ENCODE measurements at places on chromosomes 16 and 17.

- DNase-seq: peak; percentile 74
Observed at GRCh38 chr16:4288148-4288921, 15.5 kb upstream of the TFAP4 start.

GRCh38 chr17:44069974-44070454, 521 bp upstream of the G6PC3 start:
- DNase-seq: no peak

DNA sequence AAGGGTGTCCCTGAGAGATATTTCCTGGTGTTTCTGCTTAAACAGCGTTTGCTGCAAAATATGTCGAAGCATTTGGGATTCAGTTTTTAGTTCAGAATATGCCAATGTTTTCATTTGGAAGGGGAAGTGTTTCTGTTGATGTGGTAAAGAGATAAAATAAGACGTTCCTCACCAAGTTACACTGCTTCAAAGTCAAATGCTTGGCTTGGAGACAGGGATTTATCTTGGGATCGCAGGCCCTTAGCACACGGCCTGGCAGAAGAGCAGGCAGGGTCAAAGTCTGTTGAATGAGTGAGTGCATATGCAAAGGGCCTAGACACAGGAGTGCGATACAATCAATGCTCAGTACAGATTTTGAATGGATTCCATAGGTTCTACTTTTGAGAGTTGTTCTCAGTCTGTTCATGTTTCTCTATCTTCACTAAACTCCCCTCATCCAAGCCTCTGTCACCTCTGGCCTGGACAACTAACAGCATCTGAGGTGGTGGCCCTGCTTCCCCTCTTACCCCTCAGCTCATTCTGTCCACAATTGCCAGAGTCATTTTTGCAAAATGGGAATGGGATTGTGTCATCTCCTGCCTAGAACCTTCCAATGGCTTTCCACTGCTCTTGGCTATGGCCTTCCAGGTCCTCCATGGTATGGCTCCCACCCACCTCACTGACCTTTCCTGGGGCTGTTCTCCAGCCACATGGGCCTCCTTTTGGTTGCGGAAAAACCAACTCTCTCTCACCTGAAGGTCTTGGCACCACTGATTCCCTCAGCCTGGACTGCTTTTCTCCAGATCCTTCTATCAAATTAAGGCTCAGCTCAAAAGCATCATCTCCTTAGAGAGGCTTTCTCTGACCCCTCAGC, 3.2 kb downstream of the DEXI start:
- no peak for DNase-seq

DNA sequence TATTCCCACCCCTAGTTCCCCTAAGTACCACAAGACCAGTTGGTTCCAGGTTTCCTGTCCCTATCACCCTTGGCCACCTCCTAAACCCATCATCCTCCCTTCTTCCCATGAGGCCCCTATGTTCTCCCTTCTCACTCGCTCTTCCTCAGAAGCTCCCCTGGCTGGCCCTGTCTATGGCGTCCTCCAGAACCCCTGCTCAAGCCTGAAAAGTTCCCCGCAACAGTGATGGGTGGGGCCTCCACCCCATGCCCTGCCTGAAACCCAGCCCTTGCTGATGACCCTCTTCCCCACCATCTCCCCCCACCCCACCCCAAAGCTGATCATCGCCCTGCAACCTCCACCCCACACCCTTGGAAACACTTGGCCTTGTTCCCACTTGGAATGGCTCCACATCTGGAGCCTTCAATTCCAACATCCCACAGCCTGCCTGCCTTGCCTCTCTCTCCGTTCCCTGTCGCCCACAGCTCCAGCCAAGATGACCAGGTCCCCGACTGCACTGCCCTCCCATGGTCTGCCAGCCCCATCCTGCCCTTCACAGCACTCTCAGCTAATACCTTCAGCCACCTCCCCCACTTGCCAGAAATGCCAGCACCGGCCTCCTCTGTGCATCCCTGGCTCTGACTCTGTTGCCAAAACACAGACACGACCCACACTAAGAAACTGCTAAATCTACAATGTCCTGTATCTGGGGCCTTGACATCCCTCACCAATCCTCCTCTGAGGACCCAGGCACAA, 10.5 kb downstream of the OSBPL7 start:
- no peak for DNase-seq

- DNase-seq: no peak
Observed at GRCh38 chr17:38749223-38750043, 1.3 kb upstream of the PCGF2 start.

GRCh38 chr17:29674281-29674680, 51.6 kb upstream of the CORO6 start:
- no peak for DNase-seq

GRCh38 chr16:88999457-89000206, 22.6 kb upstream of the CBFA2T3 start:
- DNase-seq: no peak

DNA sequence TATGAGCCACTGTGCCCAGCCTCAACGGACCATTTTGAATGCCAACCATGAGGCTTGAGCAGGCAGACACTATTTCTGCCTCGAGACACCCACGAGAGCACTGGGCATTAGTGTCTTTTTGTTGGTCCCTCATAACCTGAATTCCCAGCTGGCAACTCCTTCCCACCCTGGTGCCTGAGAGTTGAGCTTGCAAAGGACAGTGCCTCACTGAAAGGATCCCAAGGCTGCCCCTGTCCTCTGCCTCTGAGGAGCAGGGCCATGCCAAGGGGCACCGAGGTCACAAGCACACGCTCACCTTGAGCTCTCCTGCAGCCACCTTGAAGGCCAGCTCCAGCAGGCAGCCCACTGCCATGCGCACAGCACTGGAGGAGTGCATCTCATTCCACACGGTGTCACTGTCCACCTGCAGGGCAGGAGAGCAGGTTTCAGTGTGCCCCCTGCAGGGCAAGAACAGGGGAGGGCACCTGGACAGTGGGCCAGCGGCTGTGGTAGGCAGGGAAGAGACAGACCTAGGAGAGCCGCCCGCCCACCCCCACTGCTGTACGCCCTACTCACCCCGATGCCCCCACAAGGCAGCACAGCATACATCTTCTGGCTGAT, 12.8 kb downstream of the G6PC3 start:
- DNase-seq: no peak

- DNase-seq: no peak
Observed at GRCh38 chr17:49514071-49514721, 19.1 kb downstream of the NGFR start.

DNA sequence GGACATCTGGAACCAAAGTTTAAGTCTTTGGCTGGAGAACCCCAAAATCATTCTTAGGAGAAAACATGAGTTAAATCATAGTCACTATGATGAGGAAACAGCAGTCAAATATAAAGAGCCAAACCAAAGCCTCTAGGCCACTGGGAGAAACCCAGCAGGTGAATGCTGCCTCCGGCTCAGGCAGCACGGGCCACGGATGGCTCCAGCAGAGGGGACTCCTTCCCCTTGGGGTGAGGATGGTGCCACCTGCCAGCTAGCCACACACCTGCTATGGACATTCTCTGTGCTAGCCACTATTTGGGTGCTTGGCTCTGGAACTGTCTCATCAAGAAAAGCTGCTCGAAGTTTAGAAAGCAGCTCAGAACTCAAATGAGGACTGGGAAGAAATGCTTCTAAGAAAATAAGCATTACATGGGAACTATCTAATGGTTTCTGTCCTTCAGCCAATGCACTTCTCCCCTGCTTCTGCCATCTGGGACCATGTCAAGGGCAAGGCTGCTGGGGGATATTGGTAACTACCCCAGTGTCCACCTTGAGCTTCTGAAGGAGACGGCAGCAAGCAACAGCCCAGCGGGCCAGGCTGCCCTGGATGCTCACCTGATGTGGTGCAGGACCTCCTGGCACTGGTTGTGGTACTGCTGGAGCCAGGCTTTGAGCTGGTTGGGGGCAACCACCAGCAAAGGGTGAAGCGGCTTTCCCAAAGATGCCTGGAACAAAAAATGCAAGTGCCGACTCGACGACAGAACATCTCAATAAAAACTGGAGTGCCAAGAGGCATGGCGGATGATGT, 22.5 kb downstream of the ELAC2 start:
- no peak for DNase-seq

GRCh38 chr17:72368191-72368590, 247.4 kb downstream of the SOX9 start:
- DNase-seq: no peak

DNA sequence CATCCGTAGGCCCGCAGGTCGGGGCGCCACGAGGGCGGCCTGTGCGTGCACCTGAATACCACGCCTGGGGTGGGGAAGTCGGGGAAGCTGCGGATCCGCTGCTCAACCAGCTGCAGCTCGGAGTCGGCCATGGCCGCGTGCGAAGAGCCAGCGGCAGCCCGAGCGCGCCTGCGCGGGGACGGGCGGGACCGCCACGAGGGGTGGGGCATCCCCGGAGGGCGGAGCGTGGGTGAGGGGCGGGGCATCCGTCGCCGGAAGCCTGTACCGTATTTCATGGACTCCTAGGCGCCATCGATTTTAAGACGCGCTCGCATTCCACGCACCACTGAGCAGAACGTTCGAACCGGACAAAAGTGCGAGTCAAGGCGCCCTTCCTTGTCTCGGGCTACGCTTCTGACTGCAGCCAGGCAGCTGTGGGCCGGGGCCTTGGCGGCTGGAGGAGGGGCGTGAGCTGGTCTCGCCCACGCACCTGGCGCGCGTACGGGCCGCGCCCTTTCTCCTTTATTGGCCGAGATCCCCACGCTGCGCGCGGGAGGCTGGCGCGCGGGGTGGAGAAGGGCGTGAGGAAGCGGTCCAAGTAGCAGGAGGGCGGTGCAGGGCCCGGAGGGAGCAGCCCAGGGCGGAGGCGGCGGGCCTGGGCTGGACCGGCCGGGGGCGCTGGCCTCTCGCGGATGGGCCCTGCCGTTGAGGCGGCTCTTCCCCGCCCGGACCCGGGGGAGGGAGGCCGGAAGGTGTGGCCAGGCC, at the start of gene APRT:
TSS of gene APRT (minus strand) at position 160 of the 744 bp plus-strand sequence. CDS start at position 131, 29 bp downstream.
- DNase-seq: peak; percentile 94

- DNase-seq: no peak
Observed at GRCh38 chr17:29574732-29575510, 6.4 kb downstream of the TP53I13 start.

GRCh38 chr16:4960579-4960978, 2.4 kb downstream of the SEC14L5 start:
- no peak for DNase-seq

- DNase-seq: no peak
Observed at GRCh38 chr17:16040710-16041251, 41.2 kb downstream of the TTC19 start.

- no peak for DNase-seq
Observed at GRCh38 chr17:77687921-77688320, 270.6 kb upstream of the TNRC6C start.

DNA sequence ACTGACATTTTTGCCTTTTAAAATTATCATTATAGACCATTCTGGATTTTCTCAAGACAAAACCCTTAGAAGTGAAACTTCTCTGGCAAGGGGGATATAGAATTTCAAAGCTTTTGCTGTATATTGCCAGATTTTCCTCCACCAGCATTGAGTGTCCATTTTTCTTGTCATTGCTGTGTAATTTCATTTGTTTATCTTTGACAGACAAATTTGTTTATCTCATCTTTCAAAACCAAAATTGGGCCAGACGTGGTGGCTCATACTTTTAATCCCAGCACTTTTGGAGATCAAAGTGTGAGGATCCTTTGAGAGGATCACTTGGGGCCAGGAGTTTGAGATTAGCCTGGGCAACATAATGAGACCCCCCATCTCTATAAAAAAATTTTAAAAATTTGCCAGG, 16.0 kb upstream of the ARL2BP start:
- DNase-seq: no peak

DNA sequence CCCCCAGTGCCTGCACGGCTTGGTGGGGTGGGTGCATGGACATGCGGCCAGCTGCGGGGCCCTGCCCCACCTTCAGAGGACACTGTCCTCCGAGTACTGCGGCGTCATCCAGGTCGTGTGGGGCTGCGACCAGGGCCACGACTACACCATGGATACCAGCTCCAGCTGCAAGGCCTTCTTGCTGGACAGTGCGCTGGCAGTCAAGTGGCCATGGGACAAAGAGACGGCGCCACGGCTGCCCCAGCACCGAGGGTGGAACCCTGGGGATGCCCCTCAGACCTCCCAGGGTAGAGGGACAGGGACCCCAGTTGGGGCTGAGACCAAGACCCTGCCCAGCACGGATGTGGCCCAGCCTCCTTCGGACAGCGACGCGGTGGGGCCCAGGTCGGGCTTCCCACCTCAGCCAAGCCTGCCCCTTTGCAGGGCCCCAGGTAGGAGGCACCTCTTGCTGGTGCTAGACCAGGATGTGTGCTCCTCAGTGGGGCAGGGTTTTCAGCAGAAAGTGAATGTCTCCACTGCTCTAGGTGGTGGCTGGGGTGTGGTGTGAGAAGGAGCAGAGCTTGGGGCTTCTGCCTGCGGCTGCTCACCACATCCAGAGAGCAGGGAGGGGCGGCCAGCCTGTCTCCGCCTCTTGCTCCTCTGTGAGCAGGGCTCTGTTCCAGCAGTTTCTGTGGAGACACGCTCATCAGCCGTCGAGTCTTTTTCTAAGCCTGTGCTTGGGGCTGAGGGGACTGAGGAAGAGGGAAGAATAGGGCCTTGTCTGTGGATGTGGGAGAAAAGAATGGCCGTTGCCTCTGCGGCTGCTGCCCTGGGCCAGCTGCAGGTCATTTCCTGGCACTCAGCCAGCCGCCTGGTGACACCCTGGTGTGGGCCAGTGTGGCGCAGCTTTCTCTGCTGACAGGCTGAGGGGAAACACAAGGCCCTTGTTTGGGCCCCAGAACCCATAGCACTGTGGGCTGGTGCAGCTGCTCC, 2.2 kb downstream of the ZNF276 start:
- peak; percentile 84 for DNase-seq
